ENCODE measurements at places on chromosomes 16 and 17. TPM values are rescaled to one million over a fixed set of nuclear protein-coding genes. Genes with fewer than 3 reads are reported as not detected.

HOXB4 gene
- total RNA-seq: 0.03 TPM

HCRT gene
- total RNA-seq: not detected

MVP gene
- 138 TPM for total RNA-seq

BCL6B gene
- 0.07 TPM for total RNA-seq

SLC16A5 gene
- 3.4 TPM for total RNA-seq

FOXN1 gene
- total RNA-seq: 0.07 TPM

All from foreskin keratinocyte (primary cell).